Left cardiac atrium (tissue), 4 donors: ENCODE measurements at places on chromosomes 12 and 14. TPM values are rescaled to one million over a fixed set of nuclear protein-coding genes. Genes with fewer than 3 reads are reported as not detected.

The B3GNT4 gene
- total RNA-seq: not detected

GRCh38 chr12:81596558-81596957 is 162.6 kb downstream of the PPFIA2 start:
- no peak for DNase-seq

GRCh38 chr12:22573181-22573580 is 28.8 kb upstream of the C2CD5 start:
- no peak for DNase-seq

DNA sequence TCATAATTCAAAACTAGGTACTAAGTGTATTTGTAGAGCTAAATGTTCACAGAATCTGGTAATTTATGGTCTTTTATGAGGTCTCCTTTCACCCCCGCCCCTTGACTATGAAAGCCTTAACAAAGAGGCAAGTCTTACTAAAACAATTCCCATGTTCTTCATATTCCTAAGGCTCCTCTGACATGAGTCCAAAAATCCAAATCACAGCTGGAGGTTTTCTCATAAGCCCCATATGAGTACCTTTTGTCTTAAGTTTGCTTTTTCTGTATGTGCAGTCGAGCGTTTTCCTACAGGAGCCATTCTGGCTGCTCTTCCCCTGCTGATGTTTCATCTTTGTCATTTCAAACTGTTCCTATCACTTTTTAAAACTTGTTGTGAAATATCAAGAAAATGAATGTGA is 55.2 kb downstream of the SIX1 start:
- no peak for DNase-seq

- DNase-seq: no peak
Observed at GRCh38 chr12:62282057-62282774, 22.0 kb downstream of the USP15 start.
